ENCODE measurements at places on chromosomes 3 and 15.

GRCh38 chr3:63364495-63364894 is 86.4 kb downstream of the SYNPR start:
- no peak for DNase-seq

DNA sequence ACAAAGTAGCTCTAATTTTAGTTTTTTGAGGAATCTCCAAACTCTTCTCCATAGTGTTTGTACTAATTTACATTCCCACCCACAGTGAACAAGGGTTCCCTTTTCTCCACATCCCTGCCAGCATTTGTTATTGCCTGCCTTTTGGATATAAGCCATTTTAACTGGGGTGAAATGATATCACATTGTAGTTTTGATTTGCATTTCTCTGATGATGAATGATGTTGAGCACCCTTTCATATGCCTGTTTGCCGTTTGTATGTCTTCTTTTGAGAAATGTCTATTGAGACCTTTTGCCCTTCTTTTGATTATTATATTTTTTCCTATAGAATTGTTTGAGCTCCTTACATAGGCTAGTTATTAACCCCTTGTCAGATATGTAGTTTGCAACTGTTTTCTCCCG is 239.9 kb upstream of the TPM1 start:
- DNase-seq: no peak

GRCh38 chr15:48652510-48653076 is 7.1 kb upstream of the FBN1 start:
- DNase-seq: no peak

GRCh38 chr3:11168881-11169805 is 14.8 kb downstream of the HRH1 start:
- DNase-seq: no peak

GRCh38 chr15:77160562-77161478 is 89.9 kb upstream of the TSPAN3 start:
- no peak for DNase-seq

- no peak for DNase-seq
These were observed 277.1 kb downstream of the MAGI1 start for GRCh38 chr3:65761446-65762234.

DNA sequence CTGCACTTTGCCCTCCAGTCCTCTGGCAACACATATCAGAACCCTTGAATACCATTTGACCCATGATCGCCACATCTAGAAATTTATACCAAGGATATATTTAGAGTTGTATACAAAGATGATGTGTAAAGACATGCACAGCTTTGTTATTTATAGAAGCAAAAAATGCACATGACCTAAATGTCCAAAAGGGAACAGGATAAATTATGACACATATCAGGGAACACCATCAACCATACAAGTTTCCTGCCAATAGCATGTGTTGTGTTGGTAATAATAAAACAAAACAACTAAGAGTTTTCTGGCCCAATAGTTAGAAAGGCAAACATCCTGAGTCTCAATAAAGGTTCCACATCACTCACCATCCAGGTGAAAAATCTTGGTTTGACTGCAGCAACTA is 51.5 kb downstream of the AAGAB start:
- DNase-seq: no peak

DNA sequence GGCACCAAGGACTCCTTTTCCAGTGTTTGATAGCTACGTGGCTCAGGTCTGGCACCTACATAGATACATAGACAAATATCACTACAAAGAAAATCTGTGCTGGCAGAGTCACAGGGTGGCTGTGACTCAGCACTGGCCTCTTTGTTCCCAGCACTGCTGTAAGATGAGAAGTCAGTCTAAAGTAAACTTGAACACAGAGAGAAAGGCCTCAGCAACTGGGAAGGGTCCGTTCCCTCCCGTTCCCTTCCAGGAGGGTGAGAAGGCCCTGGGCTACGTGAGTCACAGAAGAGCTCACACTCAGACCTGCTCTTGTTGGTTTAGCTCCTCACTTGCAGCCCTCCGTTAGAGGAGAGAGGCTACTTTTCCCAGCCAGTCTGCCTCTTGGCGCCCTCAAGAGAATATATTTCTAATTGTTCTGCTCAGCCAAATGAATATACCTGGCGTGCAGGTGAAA is 23.1 kb downstream of the ANXA2 start:
- no peak for DNase-seq

DNA sequence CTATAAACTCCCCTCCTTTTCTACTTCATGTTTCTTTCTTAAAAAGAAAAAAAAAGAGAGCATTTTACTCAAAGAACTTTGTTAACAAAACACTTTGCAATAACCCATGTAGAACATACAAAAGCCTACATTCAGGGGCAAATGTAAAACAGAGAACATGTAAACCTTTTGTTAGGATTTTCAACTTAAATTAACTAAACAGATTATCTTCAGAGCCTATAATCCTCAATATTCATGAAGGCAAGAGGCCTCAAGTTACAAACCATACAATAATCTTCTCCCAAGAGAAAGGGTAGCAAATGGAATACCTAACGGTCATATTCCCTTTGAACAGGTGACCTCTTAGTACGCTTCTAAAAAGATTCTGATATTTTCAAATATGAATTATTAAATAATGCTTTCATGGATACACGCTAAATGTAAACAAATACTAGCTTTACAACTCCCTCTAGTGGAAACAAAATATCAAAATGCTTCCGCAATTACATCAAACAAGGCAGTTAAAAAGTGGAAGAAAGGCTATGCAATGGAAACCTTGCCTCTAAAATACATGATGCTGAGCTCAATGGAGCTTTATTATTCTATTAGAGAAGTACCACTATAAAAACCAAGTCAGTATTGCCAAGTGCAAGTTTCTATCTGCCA is 9.9 kb downstream of the CEP152 start:
- no peak for DNase-seq

DNA sequence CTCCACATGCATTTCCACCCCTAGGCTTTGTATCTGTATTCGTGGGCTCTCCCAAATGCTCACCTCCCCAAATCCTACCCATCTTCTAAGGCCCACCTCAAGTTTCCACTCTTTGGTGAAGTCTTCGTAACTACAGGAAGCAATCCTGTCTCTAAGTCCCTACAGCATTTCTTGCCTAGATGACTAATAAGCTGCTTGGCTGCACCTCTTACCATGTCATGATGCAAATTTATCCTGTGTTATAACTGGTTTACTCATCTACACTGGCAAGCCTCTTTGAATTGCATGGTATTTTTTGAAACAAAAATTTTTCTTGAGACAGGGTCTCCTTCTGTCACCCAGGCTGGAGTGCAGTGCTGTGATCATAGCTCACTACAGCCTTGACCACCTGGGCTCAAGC is 73.3 kb downstream of the SETMAR start:
- no peak for DNase-seq

GRCh38 chr15:70087708-70088352 is 9.9 kb downstream of the TLE3 start:
- no peak for DNase-seq

- DNase-seq: no peak
These were observed 3.2 kb downstream of the LAMP3 start for GRCh38 chr3:183159333-183159732.

DNA sequence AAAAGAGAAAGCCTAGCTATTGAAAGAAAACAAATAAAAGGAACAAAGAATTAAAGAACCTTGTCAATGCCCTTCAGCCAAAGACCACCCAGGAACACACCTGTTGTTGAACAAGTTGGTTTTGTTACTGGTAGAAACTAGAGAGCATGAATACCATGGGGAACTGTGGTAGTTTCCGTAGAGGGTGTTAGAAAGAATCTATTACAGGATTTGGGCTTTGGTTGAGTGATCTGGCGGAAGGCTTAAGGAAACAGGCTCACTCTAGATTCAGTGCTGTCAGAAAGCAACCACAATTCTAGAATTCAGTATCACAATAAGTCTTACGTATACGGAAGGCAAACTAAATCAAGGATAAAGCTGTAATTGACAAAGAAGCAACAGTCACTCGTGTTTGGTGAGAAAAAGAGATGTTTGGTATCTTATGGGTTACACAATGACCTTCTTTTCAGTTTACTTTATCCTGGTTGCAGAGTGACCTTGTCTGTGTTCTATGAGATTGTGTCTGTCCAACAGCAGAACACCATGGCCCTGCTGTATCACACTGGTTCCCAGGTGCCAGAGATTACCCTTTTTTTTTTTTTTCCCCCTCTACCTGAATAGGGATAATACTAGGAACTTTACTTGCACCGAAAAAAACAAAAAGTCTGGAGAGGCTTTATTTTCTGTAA is 265.9 kb downstream of the SHQ1 start:
- no peak for DNase-seq

DNA sequence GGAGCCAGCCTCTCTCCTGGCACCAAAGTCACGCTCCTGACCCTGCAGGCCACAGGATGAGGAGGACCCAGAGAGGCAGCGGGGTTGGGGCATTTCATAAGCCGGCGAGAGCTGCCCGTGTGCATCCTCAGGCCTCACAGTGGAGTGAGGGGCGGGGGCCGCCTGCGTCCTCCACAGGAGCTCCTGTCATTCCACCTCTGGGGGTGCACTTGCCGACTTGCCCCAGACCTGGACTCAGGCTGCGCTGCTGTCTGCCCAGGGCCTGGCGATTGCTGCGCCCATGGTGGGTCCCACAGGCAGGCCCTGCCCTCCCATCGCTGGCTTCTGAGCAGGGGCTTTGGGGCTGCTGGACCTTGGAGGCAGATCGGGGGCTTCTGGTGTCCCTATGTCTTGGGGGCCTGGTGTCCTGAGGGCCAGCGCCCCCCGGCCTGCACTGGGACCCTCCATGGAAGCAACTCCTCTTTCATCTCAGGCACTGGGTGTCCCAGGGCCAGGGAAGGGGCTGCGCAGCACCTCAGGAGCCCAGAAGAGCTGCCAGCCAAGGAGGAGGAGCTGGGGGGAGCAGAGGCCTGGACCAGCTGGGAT is 184.0 kb downstream of the GOLGA6L6 start:
- no peak for DNase-seq

- DNase-seq: no peak
These were observed 79.5 kb upstream of the BHLHE40 start for GRCh38 chr3:4899710-4900109.

DNA sequence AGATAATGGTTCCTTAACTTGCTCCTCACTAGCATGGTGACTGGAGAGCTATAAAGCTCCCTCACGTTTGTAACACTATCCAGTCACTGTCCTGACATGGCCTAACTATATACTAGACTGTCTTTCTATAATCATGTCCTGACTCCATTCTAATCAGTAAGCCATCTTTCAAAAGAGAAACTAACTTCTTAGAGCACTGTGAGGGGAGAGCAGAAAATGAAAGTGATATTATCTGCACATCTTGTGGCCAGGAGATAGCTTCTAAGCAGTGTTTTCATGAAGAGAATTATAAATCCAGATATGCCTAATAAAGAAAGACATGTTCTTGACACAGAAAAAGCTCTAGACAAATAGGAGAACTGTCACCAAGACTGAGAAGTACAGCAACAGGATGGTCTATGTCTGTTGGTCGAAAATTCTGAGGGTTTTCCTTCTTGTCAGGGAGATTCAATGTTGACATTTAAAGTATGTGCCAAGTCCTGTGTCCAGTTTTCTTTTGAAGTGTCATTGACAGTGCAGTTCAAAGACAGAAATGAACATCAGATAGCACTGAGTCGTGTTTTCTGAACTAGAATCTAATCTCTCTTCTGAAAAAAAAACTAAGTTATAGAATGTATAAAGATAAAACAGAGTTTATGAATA is 230.6 kb upstream of the PEX5L start:
- DNase-seq: no peak

Measured in activated naive CD8-positive, alpha-beta T cell treated with anti-CD3 and anti-CD28 coated beads, Interleukin-2, amount 50 U/mL, for 16 hours (primary cell).